ENCODE measurements at places on chromosomes 4 and X.

- no peak for DNase-seq
Measured at GRCh38 chr4:158949099-158949498, 153.8 kb upstream of the RAPGEF2 start.

GRCh38 chr4:72084587-72085011, 52.8 kb downstream of the NPFFR2 start:
- no peak for DNase-seq

- no peak for DNase-seq
Measured at GRCh38 chrX:102491766-102492165, 20.2 kb upstream of the TCP11X2 start.

DNA sequence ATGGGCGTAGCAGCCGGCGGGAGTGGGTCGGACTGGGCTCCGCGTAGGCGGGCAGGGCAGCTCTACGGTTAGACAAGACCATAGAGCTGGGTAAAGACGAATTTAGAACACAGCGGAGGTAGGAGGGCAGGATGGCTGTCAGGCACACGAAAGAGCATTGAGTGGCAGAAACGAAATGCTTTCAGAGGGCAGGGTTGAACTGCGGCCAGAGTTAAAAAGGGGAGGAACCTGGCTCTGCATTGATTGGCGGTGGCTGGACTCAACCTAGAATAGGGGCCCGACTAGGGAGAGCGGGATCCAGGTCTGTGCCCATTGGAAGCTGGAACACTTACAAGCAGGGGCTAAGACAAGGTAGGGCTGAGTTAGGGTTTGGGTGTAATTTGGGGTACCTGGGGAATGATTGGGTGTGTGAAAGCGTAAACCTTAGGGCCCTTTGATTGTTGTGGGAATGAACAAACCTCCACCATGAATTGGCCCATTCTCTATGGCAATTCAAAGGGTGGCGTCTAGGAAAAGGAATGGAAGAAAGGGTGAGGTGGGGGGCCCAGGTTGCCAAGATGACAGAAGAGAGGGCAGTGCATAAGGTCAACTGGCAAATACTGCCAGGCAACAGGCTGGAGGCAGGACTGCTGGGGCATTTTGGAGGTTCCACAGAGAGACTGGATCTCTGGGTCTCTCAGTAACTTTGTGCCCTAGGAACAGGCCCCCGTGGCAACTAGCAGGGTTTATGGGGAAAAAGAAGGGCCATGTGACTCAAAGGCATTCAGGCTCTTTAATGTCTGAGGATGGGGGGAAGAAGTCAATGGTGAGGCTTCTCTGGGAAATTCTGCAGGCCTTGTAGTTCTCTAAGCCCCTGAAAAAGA, 911 bp upstream of the ELK1 start:
- no peak for DNase-seq

Measured in NCI-H187 treated with DMSO at 0.1 percent for 48 hours (cell line).